ENCODE measurements at places on chromosomes 2 and 18.

GRCh38 chr18:40371673-40372072, 1583.4 kb upstream of the PIK3C3 start:
- H3K4me1 ChIP-seq, result no peaks in the 10 kb centered on the region
- no peaks in the 10 kb centered on the region for H3K36me3 ChIP-seq
- H3K27ac ChIP-seq, result no peak overlapping the region
- DNase-seq, result no peak
- no peak overlapping the region for H3K4me3 ChIP-seq

- no peak overlapping the region for H3K4me3 ChIP-seq
- H3K27ac ChIP-seq, result no peak overlapping the region
- no peaks in the 10 kb centered on the region for H3K4me1 ChIP-seq
- no peaks in the 10 kb centered on the region for H3K36me3 ChIP-seq
- peaks cover 2% of the 10 kb centered on the region for H3K27me3 ChIP-seq
These were observed 316.1 kb upstream of the FANCL start for GRCh38 chr2:58557176-58557575.

GRCh38 chr2:43519643-43520221, 76.1 kb downstream of the THADA start:
- peaks cover 11% of the 10 kb centered on the region for H3K36me3 ChIP-seq
- H3K4me1 ChIP-seq, result peaks cover 29% of the 10 kb centered on the region
- H3K27me3 ChIP-seq, result no peaks in the 10 kb centered on the region
- DNase-seq, result no peak
- H3K4me3 ChIP-seq, result no peak overlapping the region

- no peaks in the 10 kb centered on the region for H3K36me3 ChIP-seq
- DNase-seq, result no peak
- H3K27me3 ChIP-seq, result peaks cover 4% of the 10 kb centered on the region
These were observed 245.6 kb upstream of the TCF4 start for GRCh38 chr18:55833543-55833942.

GRCh38 chr2:7813541-7814292, 868.1 kb upstream of the ID2 start:
- no peaks in the 10 kb centered on the region for H3K4me1 ChIP-seq
- no peak overlapping the region for H3K4me3 ChIP-seq
- H3K36me3 ChIP-seq, result no peaks in the 10 kb centered on the region
- peaks cover 7% of the 10 kb centered on the region for H3K27me3 ChIP-seq
- H3K27ac ChIP-seq, result no peak overlapping the region

- no peaks in the 10 kb centered on the region for H3K4me1 ChIP-seq
- H3K36me3 ChIP-seq, result no peaks in the 10 kb centered on the region
- H3K27ac ChIP-seq, result no peak overlapping the region
- no peak overlapping the region for H3K4me3 ChIP-seq
- peaks cover 2% of the 10 kb centered on the region for H3K27me3 ChIP-seq
These were observed 120.3 kb upstream of the LYPD1 start for GRCh38 chr2:132790207-132790785.

- H3K27me3 ChIP-seq, result peaks cover 3% of the 10 kb centered on the region
- H3K4me3 ChIP-seq, result no peak overlapping the region
- no peaks in the 10 kb centered on the region for H3K36me3 ChIP-seq
- no peak for DNase-seq
These were observed 44.0 kb downstream of the MYL12B start for GRCh38 chr18:3305933-3306332.

DNA sequence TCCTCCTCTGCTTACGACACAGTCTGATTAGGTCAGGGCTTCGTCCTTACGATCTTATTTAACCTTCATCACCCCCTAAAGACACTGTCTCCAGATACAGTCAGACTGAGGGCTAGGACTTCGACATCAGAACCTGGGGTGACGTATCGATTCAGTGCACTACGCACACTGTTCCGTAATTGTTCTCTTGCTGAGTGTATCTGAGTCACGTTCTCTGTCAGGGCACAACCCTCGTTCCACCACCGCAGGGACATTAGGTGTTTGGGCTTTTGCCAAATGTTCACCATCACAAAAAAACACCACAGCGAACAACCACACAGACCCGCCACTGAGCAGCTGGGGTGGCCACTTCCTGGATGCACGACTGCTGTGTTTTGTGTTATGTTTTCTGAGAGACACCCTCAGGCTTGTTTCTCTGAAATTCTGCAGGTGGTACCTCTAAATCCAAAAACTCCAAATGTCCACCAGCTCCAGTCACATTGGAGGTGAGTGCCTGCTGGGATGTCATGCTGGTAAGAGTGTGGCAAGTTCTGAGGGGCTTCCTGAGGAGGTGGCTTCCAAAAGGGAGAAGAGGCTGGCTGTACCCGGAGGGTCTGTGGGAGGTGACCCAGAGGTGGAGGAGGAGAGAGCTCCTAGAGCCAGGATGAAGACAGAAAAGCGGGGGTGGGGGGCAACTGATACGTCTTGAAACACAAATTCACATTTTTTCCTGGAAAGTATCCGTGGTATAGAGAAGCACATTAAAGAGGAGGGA, 66.6 kb downstream of the ADNP2 start:
- no peak for DNase-seq
- no peaks in the 10 kb centered on the region for H3K36me3 ChIP-seq
- H3K27ac ChIP-seq, result no peak overlapping the region
- peaks cover 2% of the 10 kb centered on the region for H3K4me1 ChIP-seq
- no peak overlapping the region for H3K4me3 ChIP-seq

- H3K4me3 ChIP-seq, result no peak overlapping the region
- no peaks in the 10 kb centered on the region for H3K4me1 ChIP-seq
- H3K27ac ChIP-seq, result no peak overlapping the region
- no peak for DNase-seq
- no peaks in the 10 kb centered on the region for H3K36me3 ChIP-seq
These were observed 303.9 kb downstream of the LRATD1 start for GRCh38 chr2:14936426-14936825.

DNA sequence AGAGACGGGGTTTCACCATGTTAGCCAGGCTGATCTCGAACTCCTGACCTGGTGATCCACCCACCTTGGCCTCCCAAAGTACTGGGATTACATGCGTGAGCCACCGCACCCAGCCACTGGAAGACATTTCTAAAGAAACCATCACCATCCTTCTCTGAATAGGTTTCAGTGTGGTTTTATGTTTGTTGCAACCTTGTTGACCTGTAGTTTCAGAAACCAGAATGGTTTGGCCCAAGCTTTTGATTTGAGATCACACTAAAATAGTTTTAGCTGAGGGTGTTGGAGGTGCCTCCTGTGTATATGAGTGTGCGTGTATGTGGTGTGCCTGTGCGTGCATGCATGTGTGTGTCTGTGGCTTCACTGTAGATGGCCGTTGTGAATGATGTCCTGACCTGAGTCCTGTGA, 26.2 kb downstream of the INPP4A start:
- no peak overlapping the region for H3K4me3 ChIP-seq
- H3K27me3 ChIP-seq, result no peaks in the 10 kb centered on the region
- no peak overlapping the region for H3K27ac ChIP-seq

GRCh38 chr18:77316641-77317040, 67.0 kb downstream of the GALR1 start:
- no peaks in the 10 kb centered on the region for H3K4me1 ChIP-seq
- H3K27ac ChIP-seq, result no peak overlapping the region
- DNase-seq, result no peak
- H3K27me3 ChIP-seq, result peaks cover 3% of the 10 kb centered on the region
- no peak overlapping the region for H3K4me3 ChIP-seq
- no peaks in the 10 kb centered on the region for H3K36me3 ChIP-seq

GRCh38 chr2:77232909-77233425, 289.2 kb downstream of the LRRTM4 start:
- no peaks in the 10 kb centered on the region for H3K4me1 ChIP-seq
- no peak overlapping the region for H3K4me3 ChIP-seq
- H3K27ac ChIP-seq, result no peak overlapping the region
- no peaks in the 10 kb centered on the region for H3K36me3 ChIP-seq
- no peaks in the 10 kb centered on the region for H3K27me3 ChIP-seq

GRCh38 chr2:129016972-129017371, 698.3 kb upstream of the HS6ST1 start:
- H3K4me1 ChIP-seq, result no peaks in the 10 kb centered on the region
- DNase-seq, result no peak
- no peaks in the 10 kb centered on the region for H3K36me3 ChIP-seq
- H3K27me3 ChIP-seq, result no peaks in the 10 kb centered on the region
- H3K27ac ChIP-seq, result no peak overlapping the region

DNA sequence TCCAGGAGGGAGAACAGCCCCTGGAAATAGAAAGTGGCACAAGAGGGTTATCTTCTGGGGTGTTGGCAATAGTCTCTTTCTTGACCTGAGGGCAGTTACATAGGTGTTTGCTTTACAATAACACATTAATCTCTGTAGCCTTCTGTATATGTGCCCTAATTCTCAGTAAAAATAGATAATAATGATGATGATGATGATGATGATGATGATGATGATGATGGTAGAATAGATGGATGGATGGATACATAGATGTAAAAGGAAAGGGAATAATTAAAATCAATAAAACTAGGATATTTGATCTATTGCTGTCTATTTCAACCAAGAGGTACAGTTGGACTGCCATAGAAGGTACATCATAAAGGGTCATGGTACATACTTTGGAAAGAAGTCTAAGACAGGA, 177.7 kb upstream of the VWC2L start:
- no peak for DNase-seq
- no peak overlapping the region for H3K27ac ChIP-seq
- H3K4me3 ChIP-seq, result no peak overlapping the region
- no peaks in the 10 kb centered on the region for H3K4me1 ChIP-seq
- no peaks in the 10 kb centered on the region for H3K27me3 ChIP-seq

GRCh38 chr2:238433941-238434845, 7.5 kb downstream of the ASB1 start:
- peaks cover 16% of the 10 kb centered on the region for H3K4me1 ChIP-seq
- no peak for DNase-seq
- H3K4me3 ChIP-seq, result no peak overlapping the region
- H3K36me3 ChIP-seq, result peaks cover 74% of the 10 kb centered on the region
- no peak overlapping the region for H3K27ac ChIP-seq

GRCh38 chr2:195472501-195473234, 184.4 kb upstream of the SLC39A10 start:
- no peak for DNase-seq
- no peak overlapping the region for H3K27ac ChIP-seq
- H3K27me3 ChIP-seq, result no peaks in the 10 kb centered on the region

GRCh38 chr2:5665066-5665465, 27.1 kb upstream of the SOX11 start:
- H3K27ac ChIP-seq, result no peak overlapping the region
- no peak for DNase-seq
- no peaks in the 10 kb centered on the region for H3K4me1 ChIP-seq
- H3K4me3 ChIP-seq, result no peak overlapping the region
- no peaks in the 10 kb centered on the region for H3K36me3 ChIP-seq

GRCh38 chr2:203562268-203562667, 27.2 kb upstream of the RAPH1 start:
- H3K27me3 ChIP-seq, result peaks cover 19% of the 10 kb centered on the region
- no peaks in the 10 kb centered on the region for H3K4me1 ChIP-seq
- H3K4me3 ChIP-seq, result no peak overlapping the region
- no peak for DNase-seq

GRCh38 chr2:13003500-13003899, 286.8 kb downstream of the TRIB2 start:
- no peaks in the 10 kb centered on the region for H3K36me3 ChIP-seq
- no peak for DNase-seq
- H3K27me3 ChIP-seq, result peaks cover 5% of the 10 kb centered on the region
- peaks cover 3% of the 10 kb centered on the region for H3K4me1 ChIP-seq
- H3K4me3 ChIP-seq, result no peak overlapping the region

- H3K36me3 ChIP-seq, result no peaks in the 10 kb centered on the region
- no peak for DNase-seq
- H3K4me1 ChIP-seq, result no peaks in the 10 kb centered on the region
- no peak overlapping the region for H3K4me3 ChIP-seq
- H3K27ac ChIP-seq, result no peak overlapping the region
These were observed 39.5 kb downstream of the VWC2L start for GRCh38 chr2:214450118-214450894.

DNA sequence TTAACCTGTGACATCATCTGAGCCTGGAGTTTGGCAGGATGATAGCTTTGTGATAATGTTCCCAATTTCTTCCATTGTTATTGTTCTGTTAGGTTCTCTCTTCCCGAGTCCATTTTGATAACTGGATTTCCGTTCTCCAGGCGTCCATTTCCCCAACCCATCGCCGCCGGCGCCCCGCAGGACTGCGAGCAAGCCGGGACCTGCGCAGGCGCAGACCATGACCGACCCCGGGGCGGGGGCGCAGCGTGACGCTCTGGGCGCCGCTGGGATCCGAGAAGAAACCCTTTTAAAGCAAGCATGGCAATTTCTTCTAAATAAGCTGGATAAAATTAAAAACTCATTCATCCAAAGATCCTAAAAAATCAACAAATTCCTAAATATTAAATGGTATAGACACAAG, at the start of gene SLC25A52:
TSS of gene SLC25A52 (minus strand) at position 186 of the 400 bp plus-strand sequence. CDS start 219 bp downstream, outside the sequence.
- DNase-seq, result no peak
- H3K27me3 ChIP-seq, result no peaks in the 10 kb centered on the region
- H3K4me1 ChIP-seq, result no peaks in the 10 kb centered on the region
- H3K4me3 ChIP-seq, result no peak within 1 kb of the TSS
- H3K36me3 ChIP-seq, result no peaks in the 10 kb centered on the region

GRCh38 chr2:23767876-23768621, 158.9 kb downstream of the ATAD2B start:
- H3K4me1 ChIP-seq, result peaks cover 18% of the 10 kb centered on the region
- DNase-seq, result no peak
- peaks cover 64% of the 10 kb centered on the region for H3K36me3 ChIP-seq
- no peak overlapping the region for H3K27ac ChIP-seq
- no peak overlapping the region for H3K4me3 ChIP-seq
- H3K27me3 ChIP-seq, result no peaks in the 10 kb centered on the region

- no peak overlapping the region for H3K27ac ChIP-seq
- no peak for DNase-seq
- peaks cover 6% of the 10 kb centered on the region for H3K4me1 ChIP-seq
- no peak overlapping the region for H3K4me3 ChIP-seq
- peaks cover 21% of the 10 kb centered on the region for H3K27me3 ChIP-seq
- H3K36me3 ChIP-seq, result no peaks in the 10 kb centered on the region
These were observed 14.7 kb downstream of the LAMA3 start for GRCh38 chr18:23703987-23704384.

- no peak for DNase-seq
- peaks cover 6% of the 10 kb centered on the region for H3K4me1 ChIP-seq
- no peaks in the 10 kb centered on the region for H3K36me3 ChIP-seq
- H3K4me3 ChIP-seq, result no peak overlapping the region
- H3K27me3 ChIP-seq, result no peaks in the 10 kb centered on the region
These were observed 33.3 kb upstream of the CREG2 start for GRCh38 chr2:101420623-101421022.

DNA sequence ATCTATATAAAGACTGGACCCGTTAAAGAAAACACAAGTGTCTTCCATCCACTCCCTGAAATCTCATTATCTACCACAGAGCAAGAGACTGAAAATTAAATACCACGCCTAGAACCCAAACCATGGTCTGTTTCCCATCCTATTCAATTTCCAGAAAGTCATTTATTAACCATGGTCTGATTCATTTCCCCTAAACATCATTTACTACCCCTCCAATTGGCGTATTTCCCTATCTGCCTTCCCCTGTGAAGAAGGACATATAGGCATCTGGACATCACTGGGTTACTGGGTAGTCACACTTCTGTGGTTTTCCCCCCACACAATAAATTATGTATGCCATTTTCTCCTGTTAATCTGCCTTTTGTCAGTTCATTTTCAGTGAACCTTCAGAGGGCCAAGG, 30.8 kb downstream of the CCDC93 start:
- no peaks in the 10 kb centered on the region for H3K27me3 ChIP-seq
- H3K36me3 ChIP-seq, result peaks cover 77% of the 10 kb centered on the region
- no peak overlapping the region for H3K27ac ChIP-seq
- H3K4me3 ChIP-seq, result no peak overlapping the region
- no peak for DNase-seq

GRCh38 chr2:146913476-146913875, 931.4 kb upstream of the ACVR2A start:
- no peaks in the 10 kb centered on the region for H3K36me3 ChIP-seq
- H3K27me3 ChIP-seq, result no peaks in the 10 kb centered on the region
- H3K4me3 ChIP-seq, result no peak overlapping the region
- H3K27ac ChIP-seq, result no peak overlapping the region
- DNase-seq, result no peak
